ENCODE measurements at places on chromosomes 6 and 20.

DNA sequence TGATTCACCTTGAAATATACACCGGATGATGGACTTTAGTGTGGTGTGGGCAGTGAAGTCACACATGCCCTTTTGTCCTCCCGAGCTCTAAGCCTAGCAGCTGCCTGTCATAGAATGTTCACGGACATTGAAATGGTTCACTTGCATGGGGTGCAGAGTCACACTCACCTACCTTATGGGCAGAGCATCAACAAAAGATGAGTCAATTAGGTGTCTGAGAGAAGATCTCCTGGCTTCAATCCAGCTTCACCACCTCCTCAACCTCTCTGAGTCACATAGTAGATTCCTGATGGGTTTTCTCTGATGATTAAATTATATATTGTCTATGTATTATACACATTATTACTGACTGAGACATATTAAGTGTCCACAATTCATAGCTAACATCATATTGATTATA, 48.1 kb upstream of the HLA-E start:
- no peak for DNase-seq

GRCh38 chr20:61354901-61355495, 102.9 kb downstream of the CDH4 start:
- DNase-seq, result no peak

- no peak for DNase-seq
Measured at GRCh38 chr20:5160882-5161281, 34.1 kb downstream of the CDS2 start.

DNA sequence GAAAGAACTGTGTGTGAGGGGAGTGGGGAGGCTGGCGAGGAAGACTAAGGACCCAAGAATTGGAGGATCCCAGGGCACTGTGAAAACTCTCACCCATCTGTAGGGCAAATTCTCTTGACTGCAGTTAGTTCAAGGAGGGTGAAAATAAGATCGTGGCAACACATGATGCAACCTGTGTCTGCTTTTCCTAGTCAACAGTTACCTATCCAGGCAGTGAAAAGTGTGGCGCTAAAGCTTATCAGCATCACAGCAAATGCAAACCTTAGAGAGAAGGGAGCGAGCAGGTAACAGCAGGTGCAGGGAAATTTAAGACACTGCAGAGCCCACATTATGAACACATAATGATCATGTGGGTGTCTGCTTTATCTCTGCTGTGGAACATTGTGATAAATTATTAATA, 97.7 kb upstream of the SGK1 start:
- no peak for DNase-seq

DNA sequence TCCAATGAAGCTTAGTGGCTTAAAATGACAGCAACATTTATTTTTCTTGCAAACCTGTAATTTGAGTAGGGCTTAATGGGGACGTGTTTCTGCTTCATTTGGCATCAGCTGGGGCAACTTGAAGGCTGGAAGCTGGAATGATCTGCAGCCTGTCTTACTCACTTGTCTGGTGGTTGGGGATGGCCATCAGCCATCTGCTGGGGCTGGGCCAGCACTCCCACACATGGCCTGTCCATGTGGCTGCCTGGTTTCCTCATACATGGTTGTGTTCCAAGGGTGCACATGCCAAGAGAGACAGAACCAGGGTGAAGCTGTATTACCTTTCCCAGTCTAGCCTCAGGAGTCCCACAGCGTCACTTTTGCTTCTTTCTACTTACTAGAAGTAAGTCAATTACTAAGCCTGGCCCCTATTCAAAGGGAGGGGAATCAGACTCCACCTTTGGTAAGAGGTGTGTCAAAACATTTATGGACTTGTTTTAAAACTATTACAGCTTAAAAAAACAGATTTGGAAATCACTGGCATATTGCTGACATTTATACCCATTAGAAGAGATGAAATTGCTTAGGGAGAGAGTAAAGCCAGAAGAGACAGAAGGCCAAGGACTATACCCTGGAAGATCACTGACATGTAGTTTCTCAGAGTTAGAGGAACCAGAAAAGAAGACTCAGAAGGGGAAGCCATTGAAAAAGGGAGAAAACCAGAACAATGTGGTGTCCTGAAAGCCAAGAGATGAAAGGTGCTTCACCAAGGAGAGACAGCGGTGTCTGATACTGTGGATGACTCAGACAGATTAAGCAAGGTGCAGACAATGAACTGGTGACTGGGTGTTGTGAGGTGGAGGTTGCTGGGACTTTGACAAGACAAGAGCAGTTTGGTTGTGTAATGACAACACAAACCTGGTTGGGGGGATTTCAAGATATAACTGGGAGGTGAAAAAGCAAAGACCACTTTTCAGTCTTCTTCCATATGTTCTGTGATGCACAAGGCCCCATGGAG, 345.2 kb downstream of the GJA1 start:
- DNase-seq, result no peak

GRCh38 chr6:148502083-148502772, 159.6 kb downstream of the SASH1 start:
- no peak for DNase-seq

GRCh38 chr6:149719531-149719930, 1.6 kb upstream of the LATS1 start:
- no peak for DNase-seq

GRCh38 chr6:52155791-52156576, 30.2 kb upstream of the IL17A start:
- DNase-seq, result no peak

GRCh38 chr20:35368666-35369423, 42.9 kb downstream of the UQCC1 start:
- no peak for DNase-seq

DNA sequence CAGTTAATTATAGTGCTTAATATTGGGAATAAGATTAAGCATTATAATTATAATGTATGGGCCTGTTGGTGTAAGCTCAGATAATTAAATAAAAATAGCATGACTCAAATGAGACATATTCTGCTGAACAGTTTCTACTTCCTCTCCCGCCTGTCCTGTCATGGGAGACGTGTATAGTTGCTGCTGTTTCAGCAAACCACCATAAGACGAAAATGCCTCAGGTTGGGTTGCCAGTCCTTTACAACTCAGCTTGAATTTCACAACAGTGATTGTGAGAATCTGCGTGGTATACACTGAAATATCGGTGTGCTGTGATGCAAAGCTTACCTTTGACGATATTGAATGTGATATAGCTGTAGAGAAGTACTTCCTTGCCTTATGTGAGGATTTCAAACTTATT, 99.5 kb downstream of the POPDC3 start:
- no peak for DNase-seq

DNA sequence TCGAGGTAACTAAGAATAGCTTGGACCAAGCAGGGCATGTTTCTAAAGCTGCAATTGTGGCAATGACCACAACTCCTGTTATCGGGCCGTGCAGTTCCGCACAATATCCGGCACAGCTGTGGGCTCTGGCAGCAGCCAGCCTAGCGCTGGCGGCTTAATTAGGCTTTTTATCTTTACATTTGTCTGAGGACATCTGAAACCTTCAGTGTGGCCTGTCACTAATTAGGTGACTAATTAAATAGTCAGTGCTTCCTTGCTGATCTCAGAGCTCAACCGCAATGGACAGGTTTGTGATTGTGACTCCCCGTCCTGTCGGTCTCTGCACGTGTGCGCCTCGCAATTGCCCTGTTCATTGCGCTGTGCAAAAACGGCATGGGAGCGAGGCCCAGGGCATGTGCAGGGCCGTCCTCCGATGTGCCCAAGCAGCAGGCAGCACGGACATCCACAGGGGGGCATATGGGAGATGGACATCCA, 134.8 kb upstream of the INSM1 start:
- DNase-seq, result no peak

DNA sequence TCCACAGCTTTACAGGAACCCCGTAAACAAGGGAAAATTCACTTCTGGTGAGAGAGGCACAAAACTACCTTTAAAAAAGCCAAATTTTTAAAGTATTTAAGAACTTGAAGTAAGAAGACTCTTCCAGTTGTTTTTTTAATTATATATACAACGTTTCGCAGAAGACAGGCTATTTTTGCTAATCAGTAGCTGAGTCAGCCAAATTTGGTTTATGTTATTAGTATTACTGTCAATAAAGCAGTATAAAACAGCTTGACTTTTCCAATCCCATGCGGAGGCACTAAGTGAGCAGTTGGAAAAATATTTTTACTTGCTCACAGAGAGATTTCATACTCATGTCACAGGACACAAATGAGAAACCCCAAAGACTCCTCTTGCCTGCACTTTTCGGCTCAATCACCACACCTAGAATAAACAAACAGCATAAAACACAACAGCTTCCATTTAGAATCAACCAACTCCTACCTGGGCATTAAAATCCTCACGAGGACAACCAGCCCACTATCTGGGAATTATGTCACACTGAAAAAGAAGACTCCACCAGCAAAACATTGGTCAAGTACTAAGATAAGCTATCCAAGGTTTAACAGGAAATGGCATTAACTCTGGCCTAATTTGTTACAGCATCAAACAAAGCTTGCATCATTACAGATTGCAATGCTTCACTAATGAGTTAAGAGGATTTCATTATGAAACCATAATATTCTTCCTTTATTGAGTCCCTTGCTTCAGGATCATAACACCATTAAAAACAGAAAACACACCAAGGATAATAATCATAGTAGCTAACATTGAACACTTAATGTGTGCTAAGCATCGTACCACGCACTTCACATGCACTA, 26.3 kb downstream of the ELOVL5 start:
- DNase-seq, result peak; percentile 66

DNA sequence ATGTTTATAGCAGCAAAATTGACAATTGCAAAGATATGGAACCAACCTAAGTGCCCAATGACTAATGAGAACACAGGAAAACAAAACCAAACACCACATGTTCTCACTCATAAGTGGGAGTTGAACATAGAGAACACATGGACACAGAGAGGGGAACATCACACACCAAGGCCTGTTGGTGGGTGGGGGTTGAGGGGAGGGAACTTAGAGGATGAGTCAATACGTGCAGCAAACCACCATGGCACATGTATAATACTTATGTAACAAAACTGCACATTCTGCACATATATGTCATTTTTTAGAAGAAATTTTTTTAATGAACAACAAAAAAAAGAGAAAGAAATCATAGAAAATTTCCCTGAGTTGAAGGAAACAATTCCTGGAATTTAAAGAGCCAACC, 3.9 kb downstream of the EPM2A start:
- DNase-seq, result no peak

- no peak for DNase-seq
Measured at GRCh38 chr20:54822386-54822785, 347.0 kb downstream of the DOK5 start.

- no peak for DNase-seq
Measured at GRCh38 chr6:37309046-37309445, 44.7 kb upstream of the RNF8 start.

DNA sequence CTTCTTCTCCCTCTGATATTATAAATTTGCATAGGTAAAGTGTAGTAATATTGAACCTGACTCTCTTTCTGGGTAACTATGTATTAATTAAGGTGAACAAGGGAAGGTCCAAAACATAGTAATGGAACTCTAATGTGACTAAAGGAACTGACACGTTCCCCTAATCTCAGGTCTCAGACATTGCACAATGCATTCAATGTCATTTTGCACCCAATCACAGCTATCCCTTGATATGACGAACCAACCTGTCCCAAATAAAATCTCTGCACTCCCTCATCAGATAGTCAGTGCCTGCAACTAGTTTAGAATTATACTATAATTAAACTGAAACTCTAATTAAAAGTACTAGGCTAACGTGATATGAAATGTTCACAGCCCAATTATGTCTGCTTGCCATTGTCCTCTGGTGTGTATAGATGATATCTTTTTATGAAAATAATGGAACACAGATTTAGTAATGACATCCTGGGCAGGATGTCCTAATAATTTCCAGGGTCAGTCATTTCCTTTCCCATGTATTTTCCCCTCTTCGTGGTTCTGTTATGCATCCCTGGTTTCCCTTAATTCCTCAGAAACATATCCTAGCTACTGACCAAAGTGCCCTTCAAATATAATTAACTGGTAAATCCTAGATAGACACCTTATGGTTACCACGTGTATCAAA, 36.8 kb downstream of the PTPRK start:
- no peak for DNase-seq

GRCh38 chr20:17273717-17274116, 46.9 kb downstream of the PCSK2 start:
- DNase-seq, result no peak

- DNase-seq, result no peak
Measured at GRCh38 chr20:1334761-1335160, 5.8 kb upstream of the SDCBP2 start.

GRCh38 chr6:93787841-93788240, 368.5 kb upstream of the EPHA7 start:
- no peak for DNase-seq

GRCh38 chr6:34281702-34282334, 33.0 kb upstream of the SMIM29 start:
- no peak for DNase-seq

- DNase-seq, result peak; percentile 81
Measured at GRCh38 chr20:9838378-9839295, at the start of gene PAK5. TSS of gene PAK5 (minus strand) at chr20:9839076. CDS start at chr20:9644328, 194,748 bp downstream.

DNA sequence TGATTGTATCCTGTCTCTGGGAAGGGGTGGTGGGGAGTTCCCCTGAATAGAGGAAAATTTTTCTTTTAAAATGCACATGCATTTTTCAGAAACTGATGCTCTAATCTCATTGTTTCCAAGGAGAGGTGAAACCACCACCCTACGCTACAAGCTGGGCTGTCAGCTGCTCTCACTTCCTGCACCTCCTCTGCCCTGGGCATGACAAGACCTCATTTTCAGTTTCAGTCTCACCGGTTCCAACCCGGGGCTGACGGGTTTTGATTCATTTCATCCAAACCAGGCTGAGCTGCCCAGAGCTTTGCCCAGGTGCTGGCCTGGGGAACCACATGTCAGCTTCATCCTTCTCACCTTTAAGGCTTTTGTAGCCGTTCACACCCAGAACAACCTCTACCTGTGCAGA, 99.7 kb downstream of the EYA2 start:
- DNase-seq, result no peak

DNA sequence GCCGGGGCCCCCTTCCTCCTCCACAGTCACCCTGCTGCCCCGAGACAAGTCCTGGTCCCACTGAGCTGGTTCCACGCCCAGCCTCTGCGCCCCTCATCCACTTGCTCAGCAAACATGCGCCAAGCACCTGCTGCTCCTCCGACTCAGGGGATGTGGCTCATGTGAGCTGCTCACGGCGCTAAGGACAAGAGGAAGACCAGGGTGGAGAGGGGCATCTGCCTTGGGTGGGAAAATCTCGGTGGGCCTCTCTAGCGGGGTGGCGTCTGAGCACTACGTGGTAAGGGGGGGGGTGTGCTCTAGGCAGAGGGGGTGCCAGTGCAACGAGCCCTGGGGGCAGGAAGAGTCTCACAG, 4.5 kb downstream of the LAMA5 start:
- no peak for DNase-seq

GRCh38 chr6:141301779-141302178, 830.9 kb upstream of the GJE1 start:
- DNase-seq, result no peak

DNA sequence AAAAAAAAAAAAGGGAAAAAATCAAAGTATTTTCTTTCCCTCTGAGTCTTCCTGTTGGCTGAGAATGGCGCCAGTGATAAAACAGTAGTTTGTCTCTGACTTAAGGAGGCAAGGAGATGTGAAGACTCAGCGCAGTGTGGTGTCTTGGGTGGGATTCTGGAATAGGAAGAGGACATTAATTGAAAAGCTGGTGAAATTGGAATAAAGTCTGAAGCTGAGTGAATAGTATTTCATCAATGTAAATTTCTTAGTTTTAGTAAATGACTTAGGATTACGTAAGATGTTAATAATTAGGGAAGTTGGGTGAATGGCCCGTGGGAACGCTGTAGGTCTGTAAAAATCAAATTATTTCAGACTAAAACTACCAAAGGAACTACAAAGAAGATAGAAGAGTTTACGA, 122.8 kb upstream of the ZNF217 start:
- DNase-seq, result no peak

- no peak for DNase-seq
Measured at GRCh38 chr6:93300661-93301060, 118.7 kb downstream of the EPHA7 start.

- no peak for DNase-seq
Measured at GRCh38 chr6:1894954-1895353, 285.2 kb downstream of the FOXC1 start.
